Aorta (tissue), 5 donors: ENCODE measurements at places on chromosomes 5 and 9. TPM values are rescaled to one million over a fixed set of nuclear protein-coding genes. Genes with fewer than 3 reads are reported as not detected.

DNA sequence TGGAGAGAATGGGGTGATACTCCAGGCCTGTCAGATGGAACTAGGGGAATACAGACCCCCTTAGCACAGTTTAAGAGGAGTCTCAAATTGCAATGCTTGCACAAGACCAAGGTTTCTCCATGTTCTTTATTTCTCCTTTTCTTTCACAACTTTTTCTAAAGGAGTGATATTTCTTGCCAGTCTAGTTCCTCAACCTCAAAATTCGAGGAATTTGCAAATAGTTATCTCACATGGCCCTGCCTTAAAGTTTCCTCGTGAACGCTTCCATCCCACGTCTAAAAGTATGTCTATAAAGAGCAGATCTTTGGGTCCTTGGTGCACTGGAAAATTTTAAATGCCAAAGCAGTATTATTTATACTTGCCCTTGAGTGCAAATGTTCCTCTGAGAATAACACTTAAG is 373.8 kb upstream of the KLF4 start:
- no peak for DNase-seq

DNA sequence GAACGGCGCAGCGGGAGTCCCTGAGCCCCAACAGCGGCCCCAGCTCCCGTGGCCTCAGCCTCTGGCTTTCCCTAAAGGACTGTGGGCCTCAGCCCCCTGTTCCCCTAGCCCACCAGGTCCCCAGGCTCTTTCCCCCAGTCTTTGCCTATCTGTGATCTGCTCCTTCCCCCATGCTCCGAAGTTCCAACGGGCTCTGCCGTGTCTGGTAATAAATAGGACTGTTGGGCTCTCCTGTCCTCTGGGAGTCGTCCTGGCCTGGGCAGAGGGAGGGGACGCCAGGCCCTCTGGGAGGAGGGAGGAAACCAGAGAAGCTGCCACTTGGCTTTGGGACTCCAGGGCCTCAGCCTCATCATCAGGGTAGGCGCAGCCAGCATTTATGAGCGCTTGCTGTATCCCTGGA is 28.1 kb downstream of the ADGRD2 start:
- DNase-seq, result no peak

The HACD4 gene
- 6.8 TPM for total RNA-seq

The TLR4 gene
- 37.2 TPM for total RNA-seq

The TPD52L3 gene
- not detected for total RNA-seq

- no peak for DNase-seq
These were observed 1078.3 kb downstream of the CDH12 start for GRCh38 chr5:21774801-21775200.

The ENHO gene
- not detected for total RNA-seq

GRCh38 chr9:128201441-128202369 is 1.5 kb upstream of the DNM1 start:
- DNase-seq, result no peak

The KIF24 gene
- total RNA-seq, result 0.78 TPM

DNA sequence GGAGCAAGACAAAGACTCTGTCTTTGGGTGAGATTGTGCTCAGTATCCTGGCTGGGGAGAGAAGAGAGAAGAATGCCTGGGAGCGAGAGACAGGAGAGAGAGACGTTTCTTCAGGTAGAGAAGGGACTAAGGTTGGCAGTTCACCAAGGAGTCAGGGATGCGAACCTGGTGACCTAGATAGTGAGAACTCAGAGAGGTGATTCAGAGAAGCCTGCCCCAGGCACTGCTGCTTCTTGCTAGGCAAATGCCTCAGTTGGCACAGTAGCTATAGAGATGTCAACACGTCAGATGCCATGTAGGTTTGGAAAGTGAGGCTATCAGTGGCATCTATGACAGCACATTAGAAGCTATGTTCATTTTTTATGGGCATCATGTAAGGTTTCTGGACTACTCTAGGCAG is 231.6 kb upstream of the VLDLR start:
- no peak for DNase-seq

- DNase-seq, result no peak
These were observed 216.4 kb downstream of the EPB41L4A start for GRCh38 chr5:112202694-112203093.

DNA sequence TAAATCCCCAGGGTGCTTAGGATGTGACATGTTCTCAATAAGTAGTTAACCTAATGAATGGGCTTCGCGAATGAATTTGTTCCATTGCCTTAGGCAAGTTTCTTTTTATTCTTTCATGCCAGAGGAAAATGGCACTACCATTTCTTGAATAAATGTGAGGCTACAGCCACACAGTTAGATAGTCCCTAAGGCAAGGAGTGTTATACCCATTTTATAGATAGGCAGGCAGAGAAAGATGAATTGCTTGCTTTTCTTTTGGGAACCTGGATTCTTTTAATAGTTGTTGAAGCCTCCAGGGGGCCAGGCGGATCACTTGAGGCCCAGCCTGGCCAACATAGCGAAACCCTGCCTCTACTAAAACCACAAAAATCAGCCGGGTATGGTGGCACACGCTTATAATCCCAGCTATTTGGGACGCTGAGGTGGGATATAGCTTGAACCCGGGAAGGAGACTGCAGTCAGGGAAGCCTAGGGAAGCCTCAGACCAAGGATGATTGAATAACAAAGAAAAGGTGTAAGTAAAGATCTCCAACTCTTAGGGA is 943 bp downstream of the NOP16 start:
- DNase-seq, result peak; percentile 4

DNA sequence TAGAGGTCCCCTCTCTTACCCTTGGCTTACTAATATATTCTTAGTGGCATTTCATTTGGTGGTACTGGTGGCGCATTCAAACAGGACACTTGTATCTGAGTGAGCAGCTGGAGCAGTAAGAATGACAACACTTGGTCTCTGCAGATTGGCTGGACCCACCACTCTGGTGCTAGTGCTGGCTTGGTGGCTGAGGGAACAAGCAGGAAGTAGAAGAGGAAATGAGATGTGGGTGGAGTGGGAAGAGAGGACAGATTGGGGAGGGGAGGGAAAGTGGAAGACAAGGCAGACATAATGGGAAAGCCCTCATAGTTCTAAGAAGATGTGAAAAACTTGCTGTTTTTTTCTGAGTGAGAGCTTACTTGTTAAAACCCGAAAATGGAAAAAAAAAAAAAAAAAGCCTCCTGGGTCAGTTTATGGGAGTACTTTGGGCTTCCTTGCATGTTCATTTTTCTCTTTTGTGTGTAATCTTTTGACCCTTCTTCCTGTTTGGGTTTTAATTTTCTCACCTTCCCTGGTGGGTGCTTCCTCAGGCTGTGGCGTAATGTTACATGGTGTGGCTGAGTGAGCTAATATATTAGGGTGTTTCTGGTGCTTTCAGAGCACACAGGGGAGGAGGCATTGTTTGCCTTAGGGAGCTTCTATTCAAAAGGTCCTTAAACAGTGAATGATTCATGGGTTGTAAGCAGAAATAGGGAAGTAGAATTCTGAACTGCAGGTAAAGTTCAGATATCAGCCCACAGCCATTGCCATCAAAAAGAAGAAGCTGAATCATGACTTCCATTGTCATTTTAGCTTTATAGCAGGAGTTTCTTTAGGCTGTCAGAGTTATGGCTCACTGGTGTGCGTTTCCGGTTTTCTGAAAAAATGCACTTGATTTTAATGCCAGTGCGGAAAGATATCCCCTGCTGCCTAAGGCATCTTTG is 52.3 kb downstream of the TLE4 start:
- no peak for DNase-seq

- no peak for DNase-seq
These were observed 42.9 kb upstream of the SPTLC1 start for GRCh38 chr9:92158097-92158601.

DNA sequence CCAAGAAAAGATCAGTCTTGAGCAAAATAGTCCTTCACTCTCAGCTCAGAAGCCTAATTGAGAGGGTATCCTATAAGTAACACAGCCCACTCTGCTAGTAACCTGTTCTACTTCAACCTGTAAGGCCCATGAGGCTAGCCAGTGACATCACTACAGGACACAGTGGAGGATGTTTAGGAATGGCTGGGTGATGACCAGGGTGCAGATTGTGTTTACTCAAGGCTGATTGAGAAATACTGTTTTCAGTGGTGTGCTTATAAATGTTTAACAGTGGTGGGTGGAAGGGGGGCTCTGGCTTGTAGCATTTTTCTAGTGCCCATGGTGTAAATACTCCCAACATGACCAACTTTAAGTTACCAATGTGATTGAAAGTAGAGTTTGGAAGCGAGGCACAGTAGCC is 159.8 kb upstream of the CCDC152 start:
- no peak for DNase-seq

- no peak for DNase-seq
These were observed 55.3 kb downstream of the TRPC7 start for GRCh38 chr5:136309932-136310598.

GRCh38 chr9:7479300-7479699 is 320.3 kb downstream of the DMAC1 start:
- no peak for DNase-seq

The LCN2 gene
- total RNA-seq, result 0.84 TPM

DNA sequence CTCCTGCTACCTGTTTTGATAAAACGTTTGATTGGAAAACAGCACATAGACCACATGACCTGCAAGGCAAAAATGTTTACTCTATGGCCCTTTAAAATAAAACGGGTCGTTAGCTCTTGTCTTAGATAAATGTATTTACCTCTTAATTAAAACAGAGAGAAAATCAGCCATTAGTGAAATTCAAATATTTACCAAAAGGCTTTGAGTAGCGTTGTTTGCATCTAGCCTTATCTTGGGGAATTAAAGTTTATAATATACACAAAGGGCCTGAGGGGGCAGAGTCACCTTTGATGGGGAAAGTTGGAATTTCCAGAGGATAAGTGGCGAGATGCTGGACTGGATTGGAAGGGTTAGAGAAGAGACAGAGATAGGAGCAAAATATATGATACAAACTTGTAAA is 111.3 kb downstream of the FBXO4 start:
- no peak for DNase-seq

The NR2F1 gene
- total RNA-seq, result 27.0 TPM

DNA sequence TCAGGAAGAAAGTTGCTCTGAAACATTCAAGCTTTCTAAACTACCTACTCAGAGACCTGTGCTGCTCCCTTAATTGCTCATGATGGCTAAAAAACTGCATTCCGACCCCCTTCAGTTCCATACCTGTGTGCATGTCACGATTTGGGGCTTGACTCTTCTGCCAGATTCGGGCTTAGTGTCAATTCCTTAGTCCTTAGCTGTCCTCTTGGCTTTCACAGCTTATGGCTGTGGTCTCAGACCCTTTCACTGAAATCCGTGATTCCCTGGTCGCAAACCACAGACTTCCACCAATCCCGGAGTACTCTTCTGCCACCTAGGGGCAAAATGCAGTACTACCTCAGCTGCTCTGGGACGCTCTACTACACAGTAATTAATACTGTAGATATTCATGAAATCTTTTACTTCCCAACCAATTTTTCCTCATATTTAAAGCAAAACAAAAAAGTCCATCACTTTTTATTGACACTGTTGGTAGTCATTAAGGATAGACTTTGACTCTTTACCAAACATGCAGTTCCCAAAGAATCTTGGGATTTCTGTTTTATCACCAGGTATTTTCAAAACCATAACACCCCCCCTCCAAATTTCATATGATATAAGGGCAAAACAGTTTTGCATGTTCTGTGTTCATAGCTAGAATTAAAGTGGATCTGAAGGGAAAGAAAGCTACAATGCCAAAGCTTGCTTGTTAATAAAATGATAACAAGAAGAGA is 617.4 kb downstream of the SLCO4C1 start:
- DNase-seq, result no peak

GRCh38 chr9:16401701-16402100 is 468.8 kb downstream of the BNC2 start:
- DNase-seq, result peak; percentile 54

DNA sequence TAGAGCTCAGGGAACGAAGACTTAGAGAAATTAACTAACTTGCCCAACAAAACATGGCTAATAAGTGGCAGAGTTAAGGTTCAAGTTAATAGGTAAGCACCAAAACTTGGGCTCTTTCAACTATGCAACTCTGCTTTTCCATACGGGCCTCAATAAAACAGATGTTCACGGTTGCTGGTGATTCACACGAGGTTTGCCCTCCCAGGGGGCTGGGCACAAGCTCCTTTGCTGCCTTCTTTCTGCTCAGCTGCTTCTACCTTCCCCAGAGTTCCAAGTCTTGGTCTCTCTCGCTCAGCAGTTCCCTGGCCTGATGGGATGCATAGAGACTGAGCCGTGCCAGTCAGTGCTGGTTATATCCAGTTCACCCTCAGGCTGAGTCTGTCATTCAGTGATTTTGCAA is 217.9 kb downstream of the SREK1 start:
- DNase-seq, result no peak

- no peak for DNase-seq
These were observed 455.8 kb upstream of the PTGER4 start for GRCh38 chr5:40223884-40224402.

DNA sequence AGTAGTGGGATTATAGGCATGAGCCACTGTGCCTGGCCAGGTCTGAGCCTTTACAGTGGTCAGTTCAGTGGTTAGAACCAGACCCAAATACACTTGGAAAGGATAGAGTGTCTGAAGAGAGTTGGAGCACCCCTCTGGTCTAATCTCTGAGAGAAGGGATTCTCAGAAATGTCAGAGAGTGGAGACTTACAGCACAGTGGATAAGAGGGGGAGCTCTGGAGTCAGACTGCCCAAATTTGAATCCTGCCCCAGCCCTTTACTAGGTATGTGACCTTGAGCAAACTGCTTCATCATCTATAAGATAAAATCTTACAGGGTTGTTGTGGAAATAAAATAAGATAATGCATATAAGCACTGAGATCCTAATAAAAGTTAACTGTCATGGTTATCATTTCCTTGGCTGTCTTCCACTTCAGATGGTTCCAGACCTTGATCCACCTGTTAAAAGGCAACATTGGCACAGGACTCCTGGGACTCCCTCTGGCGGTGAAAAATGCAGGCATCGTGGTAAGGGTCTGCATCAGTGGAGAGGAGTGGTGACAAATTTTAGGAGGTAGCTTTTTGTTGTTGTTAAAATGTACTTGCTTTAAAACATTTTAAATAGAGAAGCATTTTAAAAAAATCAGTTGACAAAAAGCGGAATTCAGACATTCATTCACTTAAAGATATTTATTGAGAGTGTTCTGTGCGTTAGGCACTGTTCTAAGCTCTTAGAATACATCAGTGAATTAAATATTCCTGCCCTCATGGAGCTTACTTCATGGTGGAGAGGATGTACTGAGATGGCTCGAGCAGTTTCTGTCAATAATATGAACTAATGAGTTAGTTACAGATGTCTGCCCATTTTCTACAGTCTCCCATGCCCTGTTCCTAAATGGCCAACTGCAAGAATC is 16.0 kb downstream of the SLC36A1 start:
- DNase-seq, result no peak

DNA sequence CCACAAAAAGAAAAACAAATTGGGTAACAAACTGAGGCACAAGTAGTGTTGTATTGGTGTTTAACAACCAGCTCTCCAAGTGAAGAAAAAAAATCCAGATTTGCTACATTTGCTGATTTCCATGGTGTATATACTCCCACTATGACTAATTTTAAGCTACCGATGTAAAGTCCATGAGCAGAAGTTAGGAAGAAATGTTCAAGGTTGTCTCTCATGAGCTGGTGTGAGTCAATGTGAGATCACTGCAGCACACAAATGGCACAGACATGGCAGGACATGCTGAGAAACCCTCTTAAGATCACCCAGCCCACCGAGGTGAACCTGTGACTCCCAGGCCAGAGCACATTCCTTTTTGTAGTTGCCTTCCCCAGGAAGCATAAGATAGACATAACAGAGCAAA is 36.2 kb downstream of the SLC44A1 start:
- DNase-seq, result no peak

The FSD1L gene
- 6.9 TPM for total RNA-seq

- DNase-seq, result no peak
These were observed 667.1 kb upstream of the RGMB start for GRCh38 chr5:98106116-98107031.

- peak; percentile 47 for DNase-seq
These were observed 46.4 kb upstream of the PRRC2B start for GRCh38 chr9:131347376-131348020.
